ENCODE measurements at places on chromosomes 12 and 14.

DNA sequence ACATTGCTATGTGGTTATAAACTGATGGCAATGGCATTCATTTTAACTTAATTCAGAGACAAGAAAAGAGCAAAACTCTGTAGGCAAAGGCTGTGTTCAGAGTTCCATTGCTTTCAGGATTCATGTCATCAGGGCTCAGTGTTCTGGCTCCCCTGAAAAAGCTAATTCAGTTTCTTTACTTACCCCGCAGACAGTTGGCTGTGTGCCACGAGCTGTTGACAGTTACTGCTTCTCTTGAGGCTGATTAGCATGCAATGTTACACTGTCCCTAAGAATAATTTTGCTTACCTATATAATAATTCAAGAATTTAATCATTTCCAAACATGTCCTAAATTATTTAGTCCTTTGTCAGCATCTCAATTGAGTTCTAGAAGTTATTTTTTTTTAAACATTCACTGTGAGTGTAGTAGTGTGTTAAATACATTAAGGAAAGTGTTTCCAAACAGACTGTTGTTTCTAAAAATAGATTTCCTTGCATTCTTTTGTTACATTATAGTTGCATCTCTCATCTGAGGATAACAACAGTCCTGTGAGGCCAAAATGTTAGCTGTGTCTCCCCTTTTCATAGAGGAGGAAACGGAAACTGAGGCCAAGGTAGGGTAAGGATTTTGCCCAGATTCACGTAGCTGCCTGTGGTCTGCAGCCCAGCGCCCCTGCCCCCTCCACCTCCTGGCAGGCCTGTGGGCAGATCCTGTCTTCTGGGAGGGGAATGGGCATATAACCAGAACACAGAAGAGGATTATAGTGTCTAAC, 98.6 kb downstream of the PELI2 start:
- no peak for DNase-seq

- DNase-seq = peak; percentile 32
These were observed 106.0 kb downstream of the FAR2 start for GRCh38 chr12:29255042-29255441.

DNA sequence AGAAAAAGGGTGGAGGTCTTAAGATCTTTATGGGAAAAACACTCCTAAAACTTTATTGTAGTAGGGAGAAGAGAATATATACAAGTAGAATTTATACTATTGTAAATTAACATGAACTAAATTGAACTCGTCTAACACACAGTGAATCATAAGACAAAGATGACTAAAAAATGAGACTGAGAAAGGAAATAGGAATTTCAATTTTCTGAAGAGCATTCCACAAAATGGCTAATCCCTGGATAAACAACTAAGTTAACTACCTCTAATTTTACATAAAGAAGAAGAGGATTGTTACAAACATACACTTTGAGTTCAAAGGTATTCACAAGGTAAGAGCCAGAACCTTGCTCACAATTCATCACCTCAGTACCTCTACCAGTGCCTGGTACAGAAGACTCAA, 2.0 kb downstream of the MAP4K5 start:
- no peak for DNase-seq

- DNase-seq = no peak
These were observed 4.7 kb downstream of the DYNLL1 start for GRCh38 chr12:120500581-120500980.

- no peak for DNase-seq
These were observed 448.6 kb downstream of the FUT8 start for GRCh38 chr14:65860956-65861611.

GRCh38 chr12:47251919-47252318, 172.2 kb upstream of the AMIGO2 start:
- DNase-seq = no peak

DNA sequence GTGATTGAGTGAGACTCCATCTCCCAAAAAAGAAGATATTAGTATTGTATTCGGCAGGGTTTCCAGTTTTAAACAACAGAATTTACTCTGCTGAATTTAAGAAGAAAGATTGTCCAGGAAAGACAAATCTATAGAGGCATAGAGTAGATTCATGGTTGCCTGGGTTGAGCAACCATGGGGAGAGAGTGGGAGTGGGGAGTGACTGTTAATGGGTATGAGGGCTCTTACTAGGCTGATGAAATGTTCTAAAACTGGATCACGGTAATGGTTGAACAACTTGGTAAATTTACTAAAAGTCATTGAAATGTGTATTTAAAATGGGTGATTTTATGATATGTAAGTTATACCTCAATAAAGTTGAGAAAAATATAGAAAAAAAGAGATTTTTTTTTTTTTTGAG, 13.9 kb upstream of the C12orf76 start:
- no peak for DNase-seq

DNA sequence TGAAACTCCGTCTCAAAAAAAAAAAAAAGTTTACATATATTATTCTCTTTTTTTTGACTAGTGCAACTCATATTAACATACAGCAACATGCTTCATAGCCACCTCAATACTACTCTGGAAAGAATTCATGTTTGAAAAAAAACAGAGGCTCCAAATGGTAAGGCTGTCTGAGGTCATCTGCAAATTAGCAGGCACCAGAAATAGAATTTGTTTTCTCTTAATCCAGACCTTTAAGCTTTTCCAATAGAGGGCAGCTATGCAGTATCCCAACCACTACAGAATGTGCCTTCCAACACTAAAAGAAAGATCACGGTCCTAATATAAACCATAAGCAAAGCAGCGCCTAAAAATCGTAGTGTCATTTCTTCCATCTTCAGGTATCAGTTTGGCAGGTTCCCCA, 12.0 kb downstream of the C2CD5 start:
- no peak for DNase-seq

DNA sequence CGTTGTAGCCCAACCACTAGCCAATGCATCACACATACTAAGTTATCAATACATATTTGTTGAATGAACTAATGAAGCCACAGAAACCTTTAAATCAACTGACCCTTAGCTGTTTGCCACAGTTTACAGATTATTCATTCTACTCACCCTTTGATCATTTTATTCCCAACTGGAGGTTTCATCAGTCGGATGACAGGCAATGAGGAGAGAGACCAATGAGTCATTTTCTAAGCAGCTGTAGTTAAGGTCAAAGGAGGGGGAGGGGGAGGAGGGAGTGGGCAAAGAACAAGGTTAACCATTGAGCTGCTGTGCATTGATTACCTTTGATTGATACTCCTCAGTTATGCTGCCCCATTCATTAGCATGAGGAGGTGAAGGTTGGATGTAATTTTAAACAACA, 469.5 kb downstream of the VRK1 start:
- no peak for DNase-seq

- DNase-seq = no peak
These were observed 980.5 kb downstream of the TMEM121 start for GRCh38 chr14:106506881-106507305.

DNA sequence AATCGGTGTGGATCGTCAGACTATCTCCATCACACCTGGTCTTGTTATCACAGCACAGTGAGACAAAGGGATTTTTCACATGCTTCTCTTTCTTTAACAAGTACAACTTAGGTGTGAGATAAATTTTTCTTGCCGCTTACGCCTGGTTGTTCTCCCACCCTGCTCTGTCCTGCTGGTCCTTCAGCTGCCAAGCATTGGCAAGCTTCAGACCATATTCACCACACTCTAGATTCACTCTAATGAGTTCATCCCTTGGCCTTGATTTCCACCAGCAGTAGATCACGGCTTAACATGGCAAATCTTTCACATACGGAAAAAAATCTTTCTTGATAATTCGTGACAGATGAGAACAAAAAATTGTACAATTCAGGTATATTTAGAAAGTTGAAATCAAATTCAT, 33.5 kb downstream of the RHOJ start:
- DNase-seq = no peak

DNA sequence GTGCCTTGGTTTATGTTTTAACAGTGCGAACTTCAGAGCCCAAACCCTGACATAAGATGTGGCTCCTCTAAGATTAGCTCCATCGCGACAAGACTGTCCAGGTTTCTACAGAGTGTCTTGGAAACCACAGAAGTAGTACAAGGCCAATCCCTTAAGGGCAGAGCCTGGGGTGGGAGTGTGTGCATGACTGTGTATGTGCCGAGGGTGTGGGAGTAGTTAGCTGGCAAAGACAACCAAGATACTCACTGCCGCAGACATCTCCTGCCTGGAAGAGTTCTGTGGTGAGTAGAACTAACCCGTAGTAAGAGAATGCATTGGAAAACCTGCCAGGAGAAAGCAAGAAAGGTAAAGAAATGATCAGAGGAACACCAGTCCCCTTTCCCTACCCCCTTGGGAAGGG, 54.1 kb downstream of the DAO start:
- no peak for DNase-seq

DNA sequence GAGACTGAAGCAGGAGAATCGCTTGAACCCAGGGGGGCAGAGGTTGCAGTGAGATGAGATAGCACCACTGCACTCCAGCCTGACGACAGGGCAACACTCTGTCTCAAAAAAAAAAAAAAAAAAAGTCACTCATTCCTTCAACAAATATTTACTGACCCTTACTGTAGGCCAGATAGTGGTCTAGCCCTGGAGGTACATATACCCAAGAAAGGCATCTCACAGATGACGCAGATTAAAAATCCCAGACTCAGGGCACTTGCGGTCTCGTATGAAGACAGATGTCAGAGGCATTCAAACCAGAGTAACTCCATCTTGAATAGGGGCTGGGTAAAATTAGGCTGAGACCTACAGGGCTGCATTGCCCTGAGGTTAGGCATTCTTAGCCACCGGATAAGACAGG, 44.8 kb downstream of the CLMN start:
- DNase-seq = no peak

DNA sequence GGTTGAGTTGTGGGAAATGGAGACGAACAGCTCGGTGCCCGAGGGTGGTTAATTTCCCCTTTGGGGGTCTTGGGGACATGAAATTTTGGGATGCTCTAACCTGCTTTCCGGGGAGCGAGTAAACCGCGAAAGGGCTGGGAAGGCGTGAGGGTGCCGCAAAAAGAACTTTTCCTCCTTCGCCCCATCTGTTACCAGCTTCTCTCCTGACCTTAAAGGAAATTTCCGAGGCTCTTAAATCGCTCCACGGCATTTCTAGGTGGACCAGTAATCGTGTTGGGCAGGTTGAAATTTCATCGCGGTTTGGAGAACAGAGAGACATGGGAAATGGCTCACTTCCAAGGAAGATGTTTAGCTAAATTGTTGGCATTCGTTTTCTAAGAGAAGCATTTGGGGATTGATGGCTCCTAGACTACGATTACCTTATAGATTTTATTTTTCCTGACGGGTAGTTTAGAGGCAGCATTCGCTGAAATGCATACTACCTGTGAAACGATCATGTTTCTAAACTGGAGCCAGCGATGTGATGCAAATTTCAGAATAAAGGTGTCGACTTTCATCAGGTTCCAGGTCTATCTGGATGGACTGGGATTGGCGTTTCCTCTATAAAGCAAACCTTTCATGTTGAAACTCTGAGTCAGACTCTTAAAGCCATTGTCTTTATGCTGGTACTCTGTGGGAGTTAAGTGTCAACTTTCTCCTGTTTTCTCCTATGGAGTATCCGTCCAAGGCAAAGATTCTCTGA, 414.5 kb downstream of the PCNX1 start:
- DNase-seq = no peak

DNA sequence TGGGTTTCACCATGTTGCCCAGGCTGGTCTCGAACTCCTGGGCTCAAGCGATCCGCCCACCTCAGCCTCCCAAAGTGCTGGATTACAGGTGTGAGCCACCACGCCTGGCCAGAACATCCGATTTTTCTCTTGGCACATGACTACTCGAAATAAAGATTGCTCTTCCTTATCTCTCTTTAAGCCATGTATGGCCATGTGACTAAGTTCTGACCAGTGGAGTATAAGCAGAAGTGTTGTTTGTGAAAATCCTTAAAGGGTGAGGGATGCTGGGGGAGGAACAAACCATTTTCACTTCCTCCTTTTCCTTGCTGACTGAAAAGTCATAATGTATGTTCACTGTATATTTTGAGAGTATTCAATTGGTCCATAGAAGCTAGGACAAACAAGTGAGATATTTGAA, 50.7 kb upstream of the ATF7IP start:
- peak; percentile 32 for DNase-seq

- DNase-seq = no peak
These were observed 2.3 kb downstream of the ACRBP start for GRCh38 chr12:6644903-6645302.

DNA sequence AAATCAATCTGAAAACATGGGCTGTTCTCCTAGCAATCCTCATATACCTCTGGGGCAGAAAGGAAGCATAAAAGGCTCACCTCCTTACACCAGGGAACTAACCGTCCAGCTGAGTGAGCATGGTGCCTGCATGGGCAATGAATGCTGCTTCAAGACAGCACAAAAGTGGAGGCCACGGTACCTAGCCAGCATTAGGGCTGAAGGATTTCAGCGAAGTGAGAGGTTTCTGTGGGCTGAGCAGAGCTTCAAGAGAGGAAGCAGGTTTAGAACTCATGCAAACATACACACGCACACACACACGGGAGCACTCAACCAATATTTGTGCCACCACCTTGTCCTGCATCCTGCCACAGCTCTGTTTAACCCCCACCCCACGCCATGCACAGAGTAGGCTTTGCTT, 838.5 kb upstream of the TMEM132C start:
- no peak for DNase-seq

- DNase-seq = no peak
These were observed 42.4 kb downstream of the FAM186A start for GRCh38 chr12:50353869-50354593.

GRCh38 chr12:117063162-117063911, 35.9 kb downstream of the TESC start:
- DNase-seq = peak; percentile 99

GRCh38 chr12:931591-931990, 17.9 kb downstream of the RAD52 start:
- no peak for DNase-seq

- peak; percentile 79 for DNase-seq
These were observed 15.1 kb upstream of the PLEK2 start for GRCh38 chr14:67426983-67427606.

DNA sequence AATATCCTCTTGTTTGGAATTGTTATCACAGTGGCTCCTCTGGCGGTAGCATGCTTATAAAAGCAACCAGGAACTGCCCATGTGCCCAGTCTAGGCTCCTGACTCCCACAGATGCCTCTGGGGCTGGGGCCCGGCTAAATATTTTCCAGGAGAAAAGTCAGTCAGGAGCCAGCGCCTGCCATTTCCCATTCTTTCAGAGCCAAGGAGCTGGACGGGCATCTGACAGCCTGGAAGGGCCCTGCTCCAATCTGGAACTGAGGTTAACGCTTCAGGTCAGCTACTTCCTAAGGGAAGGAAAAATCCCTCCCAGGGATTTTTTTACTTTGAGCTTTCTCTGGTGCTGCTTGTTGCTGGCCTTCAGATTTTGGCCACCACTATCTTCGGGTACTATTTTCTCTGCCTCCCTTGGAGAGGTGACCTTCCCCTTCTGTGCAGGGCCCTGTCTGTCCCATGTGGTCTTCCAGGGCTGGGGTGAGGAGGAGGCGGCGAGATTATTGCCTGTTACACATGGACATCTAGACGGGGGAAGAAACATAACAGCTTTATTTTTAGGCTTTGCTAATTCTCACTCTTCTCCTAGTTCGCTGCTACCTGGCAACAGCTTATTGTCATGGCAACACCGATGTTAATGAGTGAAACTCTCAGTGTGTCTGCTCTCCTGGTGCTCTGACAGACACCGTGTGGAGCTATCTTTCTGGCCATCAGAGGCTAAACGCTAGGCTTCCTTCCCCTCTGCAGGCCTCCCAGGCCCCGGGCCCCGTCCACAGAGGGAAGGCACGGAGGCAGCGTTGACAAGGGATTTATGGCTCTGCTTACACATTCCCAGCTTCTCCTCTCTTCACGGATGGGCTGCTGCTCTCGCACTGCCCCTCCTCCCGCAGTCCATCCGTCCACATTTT, 160.4 kb downstream of the CACNA1C start:
- no peak for DNase-seq

Measured in Kasumi-1 (cell line).